T-cell (primary cell): ENCODE measurements at places on chromosomes 4 and X. TPM values are rescaled to one million over a fixed set of nuclear protein-coding genes. Genes with fewer than 3 reads are reported as not detected.
A peak's percentile ranks its signal among the peaks of the same experiment; 100 is the strongest.

- no peak overlapping the region for H3K4me3 ChIP-seq
- no peak overlapping the region for H3K27ac ChIP-seq
Measured at GRCh38 chr4:90641861-90642599, 514.8 kb downstream of the CCSER1 start.

- no peak overlapping the region for H3K4me3 ChIP-seq
- H3K27ac ChIP-seq: no peak overlapping the region
- DNase-seq: no peak
- no peaks in the 10 kb centered on the region for H3K27me3 ChIP-seq
- H3K36me3 ChIP-seq: no peaks in the 10 kb centered on the region
Measured at GRCh38 chrX:7191681-7192110, 43.7 kb upstream of the PUDP start.

GRCh38 chrX:70032792-70033191, 16.9 kb downstream of the AWAT2 start:
- H3K27me3 ChIP-seq: no peaks in the 10 kb centered on the region
- H3K4me3 ChIP-seq: no peak overlapping the region
- no peak overlapping the region for H3K27ac ChIP-seq
- H3K4me1 ChIP-seq: no peaks in the 10 kb centered on the region
- DNase-seq: no peak

The ZMAT1 gene
- total RNA-seq: 21.3 TPM

DNA sequence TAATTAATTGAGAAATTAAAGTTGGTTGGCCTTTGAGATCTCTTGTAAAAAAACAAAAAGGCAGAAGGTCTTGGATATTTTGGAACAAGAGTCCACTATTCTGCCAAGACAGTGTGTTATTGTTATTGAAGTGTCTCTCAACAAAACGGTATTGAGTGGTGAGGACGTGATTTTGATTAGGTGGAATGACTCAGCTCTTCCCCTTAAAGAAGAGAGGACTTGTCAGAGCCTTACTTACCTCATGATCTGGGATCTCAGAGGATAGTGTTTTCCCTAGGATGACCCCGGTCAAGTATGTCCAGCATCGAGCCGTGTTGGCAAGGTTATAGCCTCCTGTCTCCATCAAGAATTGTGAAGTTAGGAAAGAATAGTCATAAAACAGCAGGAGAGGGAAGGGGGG, 110.9 kb downstream of the HDAC8 start:
- DNase-seq: no peak
- no peak overlapping the region for H3K4me3 ChIP-seq
- H3K27ac ChIP-seq: no peak overlapping the region
- H3K4me1 ChIP-seq: no peaks in the 10 kb centered on the region
- H3K27me3 ChIP-seq: no peaks in the 10 kb centered on the region

- no peaks in the 10 kb centered on the region for H3K27me3 ChIP-seq
- H3K4me3 ChIP-seq: no peak overlapping the region
Measured at GRCh38 chrX:16981980-16982379, 35.5 kb downstream of the REPS2 start.

DNA sequence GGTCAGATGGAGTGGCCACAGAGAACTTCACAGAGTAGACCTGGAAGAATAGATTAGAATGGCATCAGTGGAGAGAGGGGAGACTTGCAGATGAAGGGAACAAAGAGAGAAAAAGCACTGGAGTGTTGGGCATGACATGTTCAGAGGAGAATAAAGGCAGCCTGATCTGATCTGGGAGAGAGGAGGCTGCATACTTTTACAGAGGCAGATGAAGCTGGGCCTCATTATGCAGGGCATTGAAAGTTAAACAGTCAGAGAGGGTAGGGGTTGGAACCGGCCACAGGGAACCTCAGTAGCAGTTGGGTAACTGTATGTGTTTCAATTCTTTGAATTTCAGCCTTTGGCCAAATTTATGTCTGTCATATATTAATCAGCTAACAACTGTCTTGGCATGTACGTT, 61.2 kb downstream of the SH3BGRL start:
- no peak overlapping the region for H3K27ac ChIP-seq
- no peaks in the 10 kb centered on the region for H3K4me1 ChIP-seq
- H3K36me3 ChIP-seq: no peaks in the 10 kb centered on the region
- no peak for DNase-seq

DNA sequence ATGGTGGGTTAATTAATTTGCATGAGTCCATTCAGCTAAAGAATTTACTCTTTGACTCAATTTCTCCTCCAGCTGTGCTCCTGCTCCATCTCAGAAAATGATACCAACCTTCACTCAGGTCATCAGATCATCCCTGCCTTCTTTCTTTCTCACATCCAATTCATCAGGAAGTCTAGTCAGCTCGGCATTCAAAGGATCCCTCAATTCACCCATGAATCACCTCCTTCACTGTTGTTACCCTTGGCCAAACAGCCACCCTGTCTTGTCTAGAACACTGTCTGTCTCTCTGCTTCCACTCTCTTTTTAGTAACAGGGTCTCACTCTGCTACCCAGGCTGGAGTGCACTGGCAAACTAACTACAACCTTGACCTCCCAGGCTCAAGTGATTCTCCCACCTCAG, 337.4 kb upstream of the SFRP2 start:
- no peak for DNase-seq
- H3K4me3 ChIP-seq: no peak overlapping the region
- no peaks in the 10 kb centered on the region for H3K36me3 ChIP-seq

- no peaks in the 10 kb centered on the region for H3K27me3 ChIP-seq
- no peak for DNase-seq
- H3K4me1 ChIP-seq: no peaks in the 10 kb centered on the region
Measured at GRCh38 chrX:132266583-132267355, 47.5 kb upstream of the RAP2C start.

The ASB12 gene
- total RNA-seq: not detected

DNA sequence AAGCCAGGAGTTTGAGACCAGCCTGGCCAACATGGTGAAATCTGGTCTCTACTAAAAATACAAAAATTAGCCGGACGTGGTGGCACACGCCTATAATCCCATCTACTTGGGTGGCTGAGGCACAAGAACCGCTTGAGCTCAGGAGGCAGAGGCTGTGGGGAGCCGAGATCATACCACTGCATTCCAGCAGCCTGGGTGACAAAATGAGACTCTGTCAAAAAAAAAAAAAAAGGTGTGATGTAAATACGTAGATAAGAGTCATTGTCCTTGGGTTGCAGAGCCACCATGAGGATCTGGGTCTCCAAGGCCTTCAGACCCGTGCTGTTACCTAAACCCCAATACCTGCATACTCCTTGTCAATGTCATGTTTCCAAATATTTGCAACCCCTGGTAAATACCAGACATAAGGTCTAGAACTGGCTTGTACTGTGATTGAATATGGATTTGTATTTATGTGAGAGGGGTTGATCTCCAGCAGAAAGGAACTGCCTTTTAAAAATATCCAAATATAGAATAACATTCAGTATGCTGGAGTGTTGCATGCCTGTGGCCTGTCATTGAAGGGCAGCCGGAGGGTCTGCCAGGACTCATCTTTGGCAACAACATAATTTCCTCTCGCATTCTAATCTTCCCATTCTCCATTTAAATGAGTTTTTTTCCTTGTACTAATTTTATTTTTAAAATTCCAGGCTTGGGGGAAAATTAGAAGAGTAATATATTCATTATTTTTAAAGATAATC, 40.4 kb downstream of the ATXN3L start:
- no peak overlapping the region for H3K27ac ChIP-seq
- DNase-seq: no peak
- H3K4me1 ChIP-seq: no peaks in the 10 kb centered on the region
- no peaks in the 10 kb centered on the region for H3K27me3 ChIP-seq

GRCh38 chrX:24392709-24393108, 32.3 kb downstream of the SUPT20HL1 start:
- no peaks in the 10 kb centered on the region for H3K36me3 ChIP-seq
- no peaks in the 10 kb centered on the region for H3K4me1 ChIP-seq
- no peak overlapping the region for H3K4me3 ChIP-seq
- no peak for DNase-seq
- H3K27me3 ChIP-seq: peaks cover 2% of the 10 kb centered on the region

DNA sequence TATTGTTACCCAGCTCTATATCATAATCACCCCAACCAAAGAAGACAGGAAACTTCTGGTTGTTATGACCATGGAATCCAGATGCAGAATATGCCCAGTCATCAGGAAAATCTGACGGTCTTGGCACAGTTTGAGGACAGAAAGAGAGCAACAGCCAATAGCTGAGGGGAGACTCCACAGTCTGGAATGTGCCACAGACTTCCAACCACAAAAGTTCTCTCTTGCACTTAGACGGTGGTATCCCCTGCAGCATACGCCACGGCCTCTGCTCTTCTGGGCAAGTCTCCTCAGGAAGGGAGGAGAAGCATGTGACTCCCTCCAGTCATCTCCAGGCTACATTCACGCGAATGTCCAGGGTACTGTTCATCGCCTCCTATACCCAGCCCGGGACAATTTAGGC, 18.4 kb downstream of the ZNF827 start:
- DNase-seq: no peak
- H3K4me3 ChIP-seq: no peak overlapping the region
- no peaks in the 10 kb centered on the region for H3K27me3 ChIP-seq
- H3K27ac ChIP-seq: no peak overlapping the region

The HERC5 gene
- 11.4 TPM for total RNA-seq

GRCh38 chr4:104531390-104531789, 36.7 kb upstream of the CXXC4 start:
- H3K4me1 ChIP-seq: no peaks in the 10 kb centered on the region
- H3K27ac ChIP-seq: no peak overlapping the region
- no peak for DNase-seq

DNA sequence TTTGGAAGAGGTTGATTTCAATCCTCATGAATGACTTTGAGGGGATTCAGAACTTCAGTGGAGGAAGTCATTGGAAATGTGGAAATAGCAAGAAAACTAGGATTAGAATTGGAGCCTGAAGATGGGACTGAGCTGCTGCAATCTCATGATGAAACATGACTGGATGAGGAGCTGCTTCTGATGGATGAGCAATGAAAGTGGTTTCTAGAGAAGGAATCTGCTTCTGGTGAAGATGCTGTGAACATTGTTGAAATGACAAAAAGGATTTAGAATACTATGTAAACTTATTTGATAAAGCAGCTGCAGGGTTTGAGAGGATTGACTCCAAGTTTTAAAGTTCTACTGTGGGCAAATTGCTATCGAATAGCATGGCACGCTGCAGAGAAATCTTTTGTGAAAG, 27.1 kb downstream of the EVC start:
- no peak overlapping the region for H3K27ac ChIP-seq
- DNase-seq: no peak
- H3K4me1 ChIP-seq: no peaks in the 10 kb centered on the region

GRCh38 chr4:67375291-67375690, 170.0 kb downstream of the CENPC start:
- no peaks in the 10 kb centered on the region for H3K27me3 ChIP-seq
- no peaks in the 10 kb centered on the region for H3K4me1 ChIP-seq
- H3K27ac ChIP-seq: no peak overlapping the region
- no peak overlapping the region for H3K4me3 ChIP-seq

DNA sequence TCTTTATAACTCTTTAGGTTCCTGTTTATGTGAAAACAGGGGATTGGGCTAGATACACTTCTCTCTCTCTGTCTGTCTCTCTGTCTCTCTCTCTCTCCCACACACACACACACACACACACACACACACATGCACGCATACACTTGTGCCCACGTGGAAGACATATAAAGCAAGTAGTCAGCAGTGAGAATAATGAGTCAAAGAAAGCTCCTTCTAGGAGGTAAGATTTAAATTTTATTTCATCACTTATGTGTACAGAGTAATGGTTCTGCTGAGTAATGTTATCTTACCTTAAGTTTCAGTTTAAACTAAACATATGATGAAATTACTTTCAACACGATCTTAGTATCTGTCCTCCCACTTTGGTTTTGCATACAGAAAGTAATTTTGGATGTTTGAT, 243.0 kb upstream of the TEX13A start:
- no peaks in the 10 kb centered on the region for H3K4me1 ChIP-seq
- H3K4me3 ChIP-seq: no peak overlapping the region
- H3K36me3 ChIP-seq: no peaks in the 10 kb centered on the region
- H3K27me3 ChIP-seq: no peaks in the 10 kb centered on the region
- H3K27ac ChIP-seq: no peak overlapping the region

The C4orf51 gene
- total RNA-seq: not detected

The TLR3 gene
- 2.9 TPM for total RNA-seq

DNA sequence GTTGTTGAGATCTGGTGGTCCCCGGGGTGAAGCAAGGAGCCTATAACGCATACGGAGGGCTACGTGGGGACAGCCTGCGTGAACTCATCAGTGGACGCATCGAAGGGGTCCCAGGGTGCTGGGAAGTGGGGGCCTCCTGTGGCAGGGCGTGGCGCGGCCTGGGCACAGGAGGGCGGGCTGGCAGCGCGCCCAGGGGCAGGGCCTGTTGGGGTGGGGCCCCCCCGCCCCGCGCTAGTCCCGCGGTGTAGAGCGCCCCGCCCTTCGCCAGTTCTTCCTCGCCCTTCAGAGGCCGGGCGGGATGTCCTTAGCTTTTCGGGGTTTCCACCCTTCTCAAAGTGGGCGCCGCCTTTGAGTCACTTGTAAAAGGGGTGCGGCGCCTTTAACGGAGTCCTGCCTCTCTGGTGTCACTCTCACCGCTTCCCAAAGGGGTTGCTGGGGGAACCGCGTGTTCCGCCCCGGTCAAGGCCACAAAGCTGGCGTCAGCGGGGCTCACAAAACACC, 632 bp downstream of the PLP2 start:
- H3K4me1 ChIP-seq: peaks cover 4% of the 10 kb centered on the region
- no peak for DNase-seq
- peak overlapping the region; percentile 75 for H3K4me3 ChIP-seq
- peak overlapping the region; percentile 66 for H3K27ac ChIP-seq
- no peaks in the 10 kb centered on the region for H3K27me3 ChIP-seq

DNA sequence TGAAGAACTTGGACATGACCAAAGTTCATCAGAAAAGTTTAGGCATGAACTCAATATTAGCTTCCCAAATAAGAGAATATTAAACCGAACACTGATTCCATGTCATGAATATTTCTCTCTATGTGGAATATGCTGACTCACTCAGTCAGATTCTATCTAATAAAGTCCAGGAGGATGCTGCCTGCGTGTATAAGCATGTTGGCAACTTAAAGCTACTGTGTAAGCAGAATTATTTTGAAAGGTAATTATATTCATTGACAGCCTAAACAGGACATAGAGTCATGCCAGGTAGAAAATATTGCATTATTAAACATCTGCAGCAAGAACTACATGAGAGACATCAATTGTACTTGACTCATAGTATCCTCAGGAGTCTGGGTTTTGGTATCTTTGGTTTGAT, 367.9 kb upstream of the SPOCK3 start:
- no peaks in the 10 kb centered on the region for H3K36me3 ChIP-seq
- no peak for DNase-seq
- H3K4me1 ChIP-seq: no peaks in the 10 kb centered on the region
- no peak overlapping the region for H3K27ac ChIP-seq
- no peaks in the 10 kb centered on the region for H3K27me3 ChIP-seq

GRCh38 chr4:102586644-102587021, 85.5 kb downstream of the NFKB1 start:
- peak; percentile 17 for DNase-seq
- H3K4me1 ChIP-seq: peaks cover 28% of the 10 kb centered on the region
- H3K27me3 ChIP-seq: no peaks in the 10 kb centered on the region
- peak overlapping the region; percentile 51 for H3K27ac ChIP-seq
- H3K36me3 ChIP-seq: peaks cover 3% of the 10 kb centered on the region

DNA sequence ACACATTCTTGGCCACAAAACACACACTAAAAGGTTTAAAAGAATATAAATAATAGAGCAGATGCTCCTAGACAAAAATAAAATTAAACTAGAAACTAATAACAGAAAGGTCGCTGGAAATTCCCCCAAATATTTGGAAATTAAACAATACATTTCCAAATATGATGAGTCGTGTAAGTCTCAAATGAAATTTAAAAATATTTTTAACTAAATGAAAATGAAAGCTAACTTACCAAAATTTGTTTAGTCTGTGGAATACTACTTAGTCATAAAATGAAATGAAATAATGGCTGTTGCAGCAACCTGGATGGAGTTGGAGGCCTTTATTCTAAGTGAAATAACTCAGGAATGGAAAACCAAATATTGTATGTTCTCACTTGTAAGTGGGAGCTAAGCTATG, 20.6 kb upstream of the GUCY1A1 start:
- no peak overlapping the region for H3K27ac ChIP-seq
- no peaks in the 10 kb centered on the region for H3K36me3 ChIP-seq
- no peak for DNase-seq
- no peaks in the 10 kb centered on the region for H3K4me1 ChIP-seq
